HS-27A (cell line): ENCODE measurements at places on chromosomes 1 and 21.

- no peak for DNase-seq
Measured at GRCh38 chr21:45577801-45578175, 35.5 kb upstream of the SLC19A1 start.

DNA sequence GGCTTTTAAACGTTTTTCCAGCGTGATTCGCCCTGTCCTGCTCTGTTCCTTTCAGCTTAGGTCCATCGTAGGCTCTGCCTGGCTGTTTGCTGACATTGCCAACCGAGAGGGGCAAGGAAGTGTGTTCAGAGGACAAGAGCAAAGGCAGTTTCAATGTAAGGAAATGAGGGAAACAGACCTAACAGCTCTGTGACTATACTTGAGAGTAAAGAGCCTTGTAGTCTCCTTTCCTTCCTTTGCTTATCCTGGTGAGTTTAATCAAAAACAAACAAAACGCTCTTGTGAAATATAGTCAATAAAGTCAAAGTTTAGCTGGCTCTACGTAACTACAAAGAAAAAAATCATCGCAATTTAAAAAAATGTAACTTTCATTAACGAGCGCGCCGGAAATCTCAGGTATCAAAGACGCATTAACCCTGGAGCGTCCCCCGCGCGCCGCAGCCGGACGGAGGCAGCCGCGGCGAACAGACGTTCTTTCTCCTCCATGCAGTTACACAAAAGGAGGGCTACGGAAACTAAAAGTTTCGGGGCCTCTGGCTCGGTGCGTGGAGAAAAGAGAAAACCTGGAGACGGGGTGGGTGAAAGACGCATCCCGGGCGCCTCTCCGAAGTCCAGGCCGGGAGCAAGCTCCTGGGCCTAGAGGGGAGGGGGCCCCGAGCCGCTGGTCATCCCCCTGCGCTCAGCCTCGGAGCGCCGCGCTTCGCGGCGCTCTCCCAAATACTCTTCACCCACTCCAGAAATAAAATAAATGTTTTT is 617 bp upstream of the ADGRL2 start:
- no peak for DNase-seq

DNA sequence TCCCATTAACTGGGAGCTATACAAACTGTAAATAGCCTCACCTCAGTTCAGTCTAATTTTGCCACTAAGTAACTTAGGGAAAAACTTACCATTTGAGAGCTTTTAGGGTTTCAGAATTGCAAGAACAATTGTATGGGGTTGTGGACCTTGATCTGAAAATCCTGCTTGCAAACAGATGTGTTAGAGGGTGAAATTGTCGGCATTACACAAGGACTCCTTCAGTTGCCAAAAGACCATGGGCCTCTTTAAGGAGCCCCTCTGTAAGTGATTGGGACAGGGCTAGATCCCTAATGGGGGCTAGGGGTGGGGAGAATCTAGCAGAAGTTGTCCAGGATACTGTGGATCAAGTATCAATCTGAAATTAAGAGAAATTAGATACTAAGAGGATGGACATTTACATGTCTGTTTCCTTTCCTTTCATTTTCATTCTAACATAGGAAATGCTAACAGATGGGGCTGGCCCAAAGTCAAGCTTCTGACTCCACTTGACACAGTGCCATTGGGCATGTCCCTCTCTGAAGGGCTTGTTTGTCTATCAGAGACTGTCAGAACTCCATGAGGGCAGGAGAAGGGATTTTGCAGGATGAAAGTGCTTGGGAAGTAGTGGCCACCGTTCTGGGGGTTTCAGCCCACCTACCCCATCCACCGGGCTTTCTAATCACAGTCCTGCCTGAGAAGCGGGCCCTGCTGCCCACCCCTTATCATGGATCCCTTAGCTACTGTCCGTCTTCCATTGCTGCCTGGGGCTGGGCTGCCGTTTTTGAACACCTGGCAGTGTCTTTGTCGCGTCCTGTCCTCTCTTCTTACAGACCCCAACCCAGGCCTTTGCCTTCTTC is 54.7 kb downstream of the STUM start:
- DNase-seq: no peak

- no peak for DNase-seq
Measured at GRCh38 chr1:209354840-209355165, 228.7 kb upstream of the CAMK1G start.

- peak; percentile 17 for DNase-seq
Measured at GRCh38 chr1:187264995-187265602, 436.4 kb downstream of the PLA2G4A start.

GRCh38 chr21:39385299-39386145 is 36.6 kb upstream of the HMGN1 start:
- no peak for DNase-seq

GRCh38 chr1:2299131-2299627 is 71.1 kb downstream of the SKI start:
- no peak for DNase-seq

GRCh38 chr1:183165456-183165855 is 20.6 kb upstream of the LAMC2 start:
- DNase-seq: no peak

- DNase-seq: no peak
Measured at GRCh38 chr1:84961316-84961715, 35.6 kb downstream of the MCOLN2 start.

GRCh38 chr1:176149939-176150807 is 56.9 kb downstream of the COP1 start:
- no peak for DNase-seq

- DNase-seq: no peak
Measured at GRCh38 chr1:25515033-25515432, 28.4 kb upstream of the LDLRAP1 start.

DNA sequence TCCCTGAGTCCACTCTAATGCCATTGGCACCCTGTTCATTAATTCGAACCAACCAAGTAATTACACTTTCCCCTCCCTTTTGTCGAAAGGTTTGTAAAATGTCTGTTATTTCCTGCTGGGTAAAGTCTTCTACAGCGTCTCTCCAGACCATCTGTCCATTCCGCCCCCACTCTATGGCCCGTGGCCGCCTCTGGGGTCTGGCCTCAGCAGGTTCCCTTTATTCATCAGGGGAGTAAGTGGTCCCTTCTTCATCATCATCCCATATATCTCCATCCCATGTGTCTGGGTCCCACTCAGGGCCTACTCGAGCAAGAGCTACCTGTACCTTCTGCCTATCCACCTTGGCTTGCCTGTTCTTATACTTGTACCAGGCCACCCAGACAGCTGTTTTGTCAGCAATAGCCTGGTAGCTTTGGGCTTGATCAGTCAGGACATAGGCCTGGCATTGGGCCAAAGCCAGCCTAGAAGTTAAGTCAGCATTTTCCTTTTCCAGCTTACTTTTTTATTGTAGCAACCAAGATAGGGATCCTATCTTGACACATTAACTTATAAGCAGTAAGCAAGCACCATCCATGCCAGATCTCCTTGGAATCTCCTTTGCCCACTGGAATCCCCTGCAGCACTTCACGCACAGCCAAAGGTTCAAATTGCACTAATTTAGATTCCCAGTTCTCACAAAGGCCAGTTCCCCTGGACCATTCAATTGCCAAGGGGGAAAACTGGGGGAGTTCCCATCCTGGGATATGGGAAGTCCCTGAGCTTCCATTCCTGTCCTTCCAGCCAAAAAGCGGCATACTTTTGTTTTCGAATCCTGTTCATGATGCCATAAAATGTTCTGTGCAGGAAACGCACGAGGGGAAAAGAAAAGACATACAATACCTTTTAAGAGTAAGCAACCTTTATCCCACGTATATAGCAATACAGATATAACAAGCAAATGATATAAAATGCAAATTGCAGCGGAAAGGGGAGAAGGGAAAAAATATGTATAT is 6.6 kb upstream of the STUM start:
- DNase-seq: no peak

GRCh38 chr1:205301205-205301821 is 20.2 kb downstream of the NUAK2 start:
- DNase-seq: peak; percentile 89

DNA sequence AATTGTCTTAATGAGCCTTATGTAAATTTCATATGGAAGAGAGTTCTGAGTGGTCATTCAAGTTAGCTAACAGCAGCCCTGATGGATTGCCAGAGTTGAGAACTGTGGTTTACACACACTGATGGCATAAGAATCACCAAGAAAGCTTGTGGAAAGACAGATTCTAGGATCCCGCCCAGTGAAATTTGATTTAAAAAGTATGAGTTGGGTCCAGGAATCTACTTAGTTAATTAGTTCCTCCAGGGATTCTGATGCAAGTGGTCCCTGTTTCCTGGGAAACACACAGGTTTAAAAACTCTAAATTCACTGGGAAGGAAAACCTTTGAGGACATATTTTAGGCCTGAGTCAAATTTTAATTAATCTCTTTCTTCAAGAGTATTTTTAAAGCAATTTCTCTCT is 144.3 kb downstream of the NTPCR start:
- DNase-seq: no peak

DNA sequence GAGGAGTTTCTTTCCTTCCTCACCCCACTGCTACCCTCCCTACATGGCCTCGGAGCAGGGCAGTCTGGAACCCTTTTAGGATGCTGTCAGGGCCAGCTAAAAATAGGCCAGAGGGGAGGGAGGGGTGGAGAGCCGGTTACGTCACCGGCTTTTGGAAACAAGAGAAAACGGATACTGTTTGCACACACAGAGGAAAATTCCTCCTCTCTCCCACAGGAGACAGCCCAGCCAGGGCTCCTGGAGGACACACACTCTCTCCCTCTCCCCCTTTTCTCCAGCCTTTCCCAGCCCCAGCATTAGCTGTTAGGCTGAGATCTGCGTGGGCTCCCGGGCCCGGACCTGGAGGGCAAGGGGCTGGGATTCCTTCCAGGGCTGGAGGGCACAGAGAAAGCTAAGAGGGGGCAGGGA is 20.0 kb upstream of the ALDH4A1 start:
- peak; percentile 59 for DNase-seq

DNA sequence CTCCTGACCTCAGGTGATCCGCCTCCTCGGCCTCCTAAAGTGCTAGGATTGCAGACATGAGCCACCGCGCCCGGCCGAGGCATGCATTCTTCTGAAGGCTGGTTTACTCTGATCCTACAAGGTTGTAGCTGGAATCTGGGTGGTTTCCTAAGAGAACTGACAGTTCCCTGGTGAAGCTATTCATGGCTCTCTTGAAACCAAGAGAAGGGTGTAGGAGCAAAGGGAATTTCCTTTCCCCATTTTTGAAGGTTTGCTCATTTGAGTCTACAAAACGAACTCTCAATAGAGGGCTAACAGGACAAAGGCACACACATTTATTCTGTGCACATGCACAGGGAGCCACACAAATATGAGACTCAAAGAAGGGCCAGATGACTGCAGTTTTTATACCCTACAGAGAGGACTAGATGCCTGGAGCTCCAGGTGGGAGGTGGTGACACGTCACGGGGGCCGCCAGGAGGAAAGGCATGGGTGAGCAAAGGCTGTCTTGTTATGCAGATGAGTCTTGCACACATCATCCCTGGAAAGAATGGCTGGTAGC is 49.5 kb upstream of the ERRFI1 start:
- DNase-seq: no peak

GRCh38 chr1:168100315-168101002 is 36.3 kb downstream of the GPR161 start:
- no peak for DNase-seq

- DNase-seq: no peak
Measured at GRCh38 chr1:84479998-84480397, 932 bp downstream of the RPF1 start.

DNA sequence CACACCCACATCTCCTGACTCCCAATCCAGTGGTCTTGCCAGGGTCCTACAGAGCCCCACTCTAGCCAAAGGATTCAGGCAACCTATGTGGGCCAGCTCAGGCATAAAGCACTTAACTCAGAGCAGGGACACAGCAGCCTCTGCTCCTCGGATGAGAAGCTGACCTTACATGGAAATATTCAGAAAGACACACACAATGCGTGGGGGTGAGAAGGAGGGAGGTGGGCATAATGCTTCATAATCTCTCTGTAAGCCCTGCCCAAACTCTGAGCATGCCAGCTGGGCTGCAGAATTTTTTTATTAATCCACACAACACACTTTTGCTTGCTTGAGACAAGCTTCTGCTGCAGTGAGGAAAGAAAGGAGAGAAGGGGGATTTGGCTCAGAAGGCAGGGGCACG is 21.6 kb downstream of the KCND3 start:
- no peak for DNase-seq

- no peak for DNase-seq
Measured at GRCh38 chr1:33140153-33141149, 41.4 kb downstream of the TRIM62 start.

GRCh38 chr1:47918257-47918867 is 78.8 kb downstream of the TRABD2B start:
- no peak for DNase-seq

DNA sequence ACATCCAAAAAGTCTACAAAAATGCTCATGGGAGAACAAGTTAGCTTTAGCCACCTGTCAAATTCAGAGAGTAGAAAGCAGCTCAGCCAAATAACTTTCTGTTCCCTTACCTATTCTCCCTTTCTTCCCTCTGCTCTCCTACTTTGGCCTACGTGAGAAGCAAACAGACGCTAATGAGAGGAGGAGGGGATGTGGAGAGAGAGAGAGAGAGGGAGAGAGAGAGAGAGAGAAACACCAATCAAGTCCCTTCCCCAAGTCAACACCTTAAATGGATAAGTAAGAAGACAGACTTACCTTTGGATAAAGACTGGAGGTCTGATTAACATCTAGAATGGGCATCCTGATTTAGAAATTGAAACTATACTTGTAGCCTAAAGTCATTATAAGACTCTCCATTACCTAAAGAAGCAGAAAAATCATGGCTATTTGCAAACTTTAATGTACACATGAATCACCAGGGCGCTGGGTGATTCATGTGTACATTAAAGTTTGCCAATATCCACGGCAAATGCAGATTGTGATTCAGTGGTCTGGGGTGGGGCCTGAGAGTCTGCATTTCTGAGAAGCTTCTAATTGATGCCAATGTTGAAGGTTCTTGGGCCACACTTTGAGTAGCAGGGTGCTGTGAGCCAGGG is 13.1 kb upstream of the DUSP12 start:
- no peak for DNase-seq

DNA sequence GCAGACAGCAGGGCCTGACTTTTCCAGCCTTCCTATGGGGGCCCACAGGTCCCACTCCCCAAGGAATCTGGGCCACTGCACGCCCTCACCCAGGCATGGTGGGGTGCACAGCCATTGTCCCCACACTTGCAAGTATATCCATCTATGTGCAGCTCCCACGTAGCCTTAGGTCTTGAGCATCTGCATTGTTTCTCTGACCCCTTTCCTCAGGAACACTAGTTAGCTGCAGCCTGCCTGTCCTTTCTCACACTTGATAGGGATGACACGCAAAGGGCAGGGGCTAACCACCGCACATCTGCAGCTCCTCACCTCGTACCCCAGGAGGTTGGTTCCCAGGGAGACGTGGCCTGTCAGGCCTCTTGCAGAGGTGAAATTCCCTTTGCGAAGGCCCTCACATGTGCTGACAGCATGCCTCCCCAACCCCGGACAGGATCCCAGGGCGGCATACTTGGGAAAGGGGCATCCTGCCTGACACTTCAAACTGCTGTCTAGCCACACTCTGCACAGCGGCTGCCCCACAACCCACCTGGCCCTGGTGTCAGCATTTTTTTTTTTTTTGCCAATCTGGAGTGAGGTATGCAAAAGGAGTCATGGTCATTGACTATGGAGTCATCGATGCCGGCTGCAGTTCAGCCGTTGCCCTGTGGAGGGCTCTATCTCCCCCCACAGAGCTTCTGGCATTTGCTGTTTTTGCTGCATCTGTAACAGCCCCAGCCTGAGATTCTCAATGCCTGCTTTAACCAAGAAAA is 5.0 kb downstream of the JMJD4 start:
- peak; percentile 9 for DNase-seq
